ENCODE measurements at places on chromosomes 5 and 9. TPM values are rescaled to one million over a fixed set of nuclear protein-coding genes. Genes with fewer than 3 reads are reported as not detected.

The OR1J2 gene
- total RNA-seq: not detected

The RORB gene
- total RNA-seq: not detected

The IFNA13 gene
- total RNA-seq: not detected

The CCL27 gene
- total RNA-seq: not detected

The IFNB1 gene
- not detected for total RNA-seq

The LCN10 gene
- total RNA-seq: 1.3 TPM

The KCNN2 gene
- total RNA-seq: not detected

- DNase-seq: no peak
Measured at GRCh38 chr9:70988551-70988950, 132.9 kb downstream of the TRPM3 start.

DNA sequence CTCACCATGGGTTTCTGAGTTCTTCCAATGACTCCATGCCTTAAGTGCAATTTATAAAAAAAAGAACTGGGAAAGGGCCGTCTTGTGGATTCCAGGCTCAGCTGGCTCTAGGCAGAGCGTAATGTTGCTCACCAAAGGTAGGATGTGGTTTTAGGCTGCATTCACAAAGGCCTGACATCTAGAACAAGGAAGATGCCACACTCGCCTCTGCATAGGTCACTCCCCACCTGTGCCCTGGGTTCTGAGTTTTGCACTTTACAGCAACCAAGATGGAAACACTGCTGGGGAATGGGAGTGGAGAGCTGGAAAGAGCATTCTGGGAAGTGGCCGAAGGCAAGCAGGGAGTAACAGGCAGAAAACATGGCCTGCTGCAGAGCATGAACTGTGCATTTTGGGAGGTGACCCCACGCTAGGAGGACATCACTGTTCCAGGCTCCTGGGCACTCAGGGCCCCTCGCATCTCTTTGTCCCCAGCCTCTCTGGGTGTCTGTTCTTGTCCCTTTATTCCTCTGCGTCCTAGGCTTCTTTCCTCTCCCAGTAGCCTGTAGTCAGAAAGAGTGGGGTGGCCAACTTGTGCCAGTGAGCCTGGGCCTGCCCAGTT is 12.3 kb downstream of the FCN2 start:
- DNase-seq: no peak

DNA sequence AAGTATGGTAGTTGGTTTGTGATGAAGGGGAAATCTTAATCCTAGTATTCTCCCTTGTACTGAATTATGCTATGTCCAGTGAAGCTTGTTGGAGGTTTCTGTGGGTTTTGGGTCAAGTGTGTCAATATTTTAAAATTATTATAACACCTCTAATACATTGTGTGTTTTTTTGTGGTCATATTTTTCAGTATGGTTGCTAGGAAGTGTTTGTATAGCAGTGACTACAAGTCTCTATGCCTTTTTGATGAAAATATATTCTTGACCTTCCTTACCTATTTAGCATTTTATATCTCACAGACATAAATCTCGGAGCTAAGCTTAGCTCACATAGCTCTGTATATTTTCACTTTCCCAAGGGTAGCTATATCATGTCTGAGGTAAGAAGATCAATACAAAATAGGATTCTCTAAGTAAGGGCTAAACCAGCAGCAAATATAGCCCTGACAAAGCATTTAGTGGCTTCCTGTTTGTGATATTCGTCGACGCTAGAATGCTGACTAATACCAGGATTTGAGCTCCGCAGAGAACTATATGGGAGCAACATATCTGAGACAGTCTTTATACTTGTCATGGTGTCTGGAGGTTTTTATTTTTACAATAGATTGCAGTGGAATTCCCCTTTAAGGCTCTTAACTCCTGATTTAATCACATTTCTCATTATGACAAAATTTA is 82.3 kb downstream of the MACIR start:
- DNase-seq: no peak

DNA sequence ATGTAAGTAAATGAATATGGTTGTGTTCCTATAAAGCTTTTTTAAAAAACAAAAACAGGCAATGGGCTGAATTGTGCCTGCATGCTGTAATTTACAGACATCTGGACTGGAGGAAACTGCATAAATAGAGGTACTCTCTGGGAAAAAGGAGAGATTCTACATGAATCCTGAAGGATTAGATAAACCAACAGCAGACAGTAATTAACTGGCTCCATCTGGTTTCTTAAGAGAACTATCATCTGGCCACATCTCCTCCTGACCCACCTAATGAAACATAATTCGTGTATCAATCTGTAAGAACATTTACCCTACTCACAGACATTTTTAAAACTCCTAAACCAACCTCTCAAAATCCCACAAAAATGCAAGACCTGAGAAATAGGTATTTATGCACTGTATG is 528.1 kb upstream of the ST8SIA4 start:
- no peak for DNase-seq

- no peak for DNase-seq
Measured at GRCh38 chr5:9615331-9615730, 14.8 kb downstream of the TAS2R1 start.
